ENCODE measurements at places on chromosomes 4 and X. TPM values are rescaled to one million over a fixed set of nuclear protein-coding genes. Genes with fewer than 3 reads are reported as not detected.

- no peak for DNase-seq
Observed at GRCh38 chr4:108706289-108706688, 55.9 kb downstream of the OSTC start.

The SGCB gene
- 72.6 TPM for total RNA-seq

DNA sequence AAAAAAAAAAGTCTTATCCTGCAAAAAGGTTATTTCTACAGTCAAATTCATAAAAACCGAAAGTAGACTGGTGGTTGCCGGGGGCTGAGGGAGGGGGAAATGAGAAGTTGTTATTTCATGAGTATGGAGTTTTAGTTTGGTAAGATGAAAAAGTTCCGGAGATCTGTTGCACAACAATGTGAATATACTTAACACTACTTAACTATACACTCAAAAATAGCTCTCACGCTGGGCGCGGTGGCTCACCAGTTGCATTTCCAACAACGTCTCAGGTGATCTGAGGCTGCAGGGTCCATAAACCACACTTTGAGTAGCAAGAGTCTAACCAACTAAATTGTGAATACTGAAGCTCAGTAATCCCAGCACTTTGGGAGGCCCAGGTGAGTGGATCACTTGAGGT is 52.4 kb downstream of the ANOS1 start:
- DNase-seq = no peak

GRCh38 chr4:25966171-25966570 is 52.2 kb downstream of the SMIM20 start:
- no peak for DNase-seq

- DNase-seq = no peak
Observed at GRCh38 chrX:31820430-31821210, 748.8 kb upstream of the FTHL17 start.

The GPR50 gene
- total RNA-seq = not detected

The ADH1C gene
- 11.7 TPM for total RNA-seq

The CNGA1 gene
- total RNA-seq = 1.6 TPM

- DNase-seq = no peak
Observed at GRCh38 chr4:128333309-128334018, 45.9 kb upstream of the PGRMC2 start.

The ITGB1BP2 gene
- total RNA-seq = 12.6 TPM

DNA sequence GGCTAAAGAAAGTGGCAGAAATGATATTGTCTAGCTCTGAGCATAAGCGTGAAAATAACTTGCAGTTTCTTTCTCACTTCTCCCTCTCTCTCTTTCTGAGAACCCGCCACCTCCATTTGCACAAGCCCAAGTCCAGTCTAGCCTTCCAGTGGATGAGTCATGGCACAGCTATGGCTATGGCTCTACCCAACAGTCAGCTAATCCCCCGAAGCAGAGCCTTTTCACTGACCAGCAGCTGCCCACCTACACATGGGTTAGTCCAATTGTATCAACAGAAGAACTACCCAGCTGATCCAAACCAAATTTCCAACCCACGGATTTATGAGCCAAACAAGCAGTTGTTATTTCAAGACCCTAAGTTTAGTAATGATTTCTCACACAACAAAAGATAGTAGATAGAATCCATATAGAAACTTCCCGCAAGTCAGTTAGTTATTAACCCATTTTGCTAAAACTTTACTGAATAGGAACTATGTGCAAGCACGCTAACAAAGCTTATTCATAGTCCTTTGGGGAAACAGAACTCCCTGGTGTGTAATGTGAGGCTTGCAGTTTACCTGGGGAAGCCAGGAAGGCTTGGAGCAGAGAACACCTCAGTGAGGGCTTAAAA is 282.3 kb downstream of the INPP4B start:
- DNase-seq = no peak

DNA sequence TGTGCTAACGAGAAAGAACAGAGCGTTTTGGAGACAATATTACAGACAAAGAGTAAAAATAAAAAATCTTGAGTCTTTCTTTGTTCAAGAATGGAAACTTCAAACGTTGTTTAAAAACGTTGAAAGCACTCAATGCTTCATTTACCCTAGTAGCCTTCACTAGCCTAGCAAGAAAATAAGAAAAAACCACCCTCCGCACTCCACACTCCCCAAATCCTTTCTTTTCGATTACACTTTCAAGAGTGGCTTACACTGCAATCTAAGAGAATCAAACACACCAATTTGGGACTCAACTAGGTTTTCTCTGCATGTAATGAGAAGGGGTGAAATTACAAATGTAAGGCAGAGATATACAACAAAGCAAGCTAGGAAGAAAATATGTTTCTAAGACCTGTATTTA is 4.7 kb downstream of the TMSB4X start:
- DNase-seq = no peak

GRCh38 chr4:41932988-41933387 is 2.2 kb upstream of the TMEM33 start:
- DNase-seq = no peak

- DNase-seq = no peak
Observed at GRCh38 chr4:165248102-165248501, 40.7 kb downstream of the KLHL2 start.

DNA sequence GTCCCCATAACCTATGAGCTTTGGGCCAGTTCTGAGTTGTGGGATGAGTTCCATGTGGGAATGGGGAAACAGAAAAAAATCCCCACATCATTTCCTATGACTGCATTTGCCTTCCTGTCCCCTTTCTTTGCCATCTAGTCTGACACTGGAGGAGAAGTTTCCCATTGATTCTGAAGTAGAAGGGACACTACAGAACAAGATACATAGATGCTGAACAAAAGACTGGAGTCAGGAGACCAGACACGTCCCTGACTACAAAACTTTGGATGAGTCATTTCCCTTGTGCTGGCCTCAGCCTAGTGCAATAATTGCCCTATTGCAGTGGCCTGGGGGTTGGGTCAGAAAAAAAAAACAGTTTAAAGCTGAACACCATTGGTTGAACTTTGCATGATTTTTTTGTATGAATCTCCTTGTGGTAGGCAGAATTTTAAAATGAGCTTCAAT is 22.1 kb downstream of the BEX3 start:
- no peak for DNase-seq

DNA sequence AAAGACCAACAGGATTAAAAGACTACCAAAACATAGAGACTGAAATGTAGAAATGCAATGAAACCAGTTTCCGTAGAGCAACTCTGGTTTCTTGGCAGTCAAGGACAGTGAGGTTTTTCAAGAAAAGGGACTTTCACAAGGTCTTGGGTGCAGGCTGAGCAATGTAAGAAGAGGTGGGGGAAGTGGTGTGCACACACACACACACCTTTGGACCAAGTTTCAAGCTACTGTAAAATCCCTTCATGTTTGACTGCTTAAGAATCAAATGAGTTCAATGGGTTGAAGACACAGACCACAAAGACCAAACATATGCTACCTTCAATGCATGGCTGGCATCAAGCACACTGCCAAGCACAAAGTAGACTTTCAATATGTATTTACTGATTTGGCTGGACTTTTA is 17.8 kb upstream of the MCF2 start:
- no peak for DNase-seq

The FGA gene
- total RNA-seq = not detected
